ENCODE measurements at places on chromosomes 3 and 15.

DNA sequence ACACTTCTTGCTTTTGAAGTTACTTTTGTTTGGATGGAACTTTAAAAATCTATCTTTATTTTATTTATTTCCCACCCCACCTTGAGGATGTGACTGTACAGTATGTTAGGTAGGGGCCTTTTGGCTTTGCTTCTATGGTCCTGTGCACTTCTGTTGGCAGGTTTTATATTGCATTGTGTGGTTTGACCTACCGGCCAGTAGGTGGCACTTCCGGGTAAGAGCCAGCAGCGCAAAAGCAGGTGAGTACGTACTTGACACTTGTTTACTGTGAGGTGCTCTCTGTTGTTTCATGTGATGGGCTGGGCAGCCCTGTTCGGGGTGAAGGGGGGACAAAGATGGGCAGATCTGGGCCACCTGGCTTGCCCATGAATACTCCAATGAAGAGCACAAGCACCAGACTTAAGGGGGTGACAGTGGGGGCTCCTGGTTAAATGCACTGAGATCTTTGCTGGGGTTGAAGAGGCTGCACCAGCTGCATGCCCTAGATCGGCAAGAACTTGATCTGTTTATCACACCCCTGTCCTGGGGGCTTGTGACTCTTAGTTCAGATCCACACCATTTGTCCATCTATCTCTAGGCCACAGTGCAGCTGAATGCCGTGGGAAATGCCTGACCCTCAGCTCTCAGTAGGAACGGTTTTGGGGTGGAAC lies 131.6 kb downstream of the NLGN1 start:
- DNase-seq, result no peak

GRCh38 chr3:72728329-72728889 lies 119.8 kb downstream of the SHQ1 start:
- no peak for DNase-seq

GRCh38 chr3:120661106-120661905 lies 20.7 kb downstream of the HGD start:
- no peak for DNase-seq

- DNase-seq, result no peak
Measured at GRCh38 chr3:137050281-137050680, 92.5 kb downstream of the IL20RB start.

DNA sequence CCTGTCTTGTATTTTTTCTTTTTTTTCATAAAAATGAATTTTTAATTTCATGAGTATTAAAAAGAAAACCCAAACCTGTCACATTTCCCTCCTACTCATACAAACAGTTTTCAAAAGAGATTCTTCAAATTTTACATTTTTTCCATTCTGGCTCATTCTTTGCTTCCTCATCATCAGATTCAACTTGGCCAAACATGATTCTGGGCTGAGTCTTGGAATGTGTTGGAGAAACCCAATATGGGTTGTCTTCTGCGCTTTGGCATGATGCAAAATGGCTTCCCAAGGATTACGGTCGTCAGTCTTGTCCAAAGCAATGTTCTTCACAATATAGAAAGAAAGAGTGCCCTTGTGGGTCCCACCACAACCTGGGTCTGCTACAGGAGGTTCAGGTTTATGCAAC lies 12.4 kb upstream of the TM4SF4 start:
- DNase-seq, result no peak

DNA sequence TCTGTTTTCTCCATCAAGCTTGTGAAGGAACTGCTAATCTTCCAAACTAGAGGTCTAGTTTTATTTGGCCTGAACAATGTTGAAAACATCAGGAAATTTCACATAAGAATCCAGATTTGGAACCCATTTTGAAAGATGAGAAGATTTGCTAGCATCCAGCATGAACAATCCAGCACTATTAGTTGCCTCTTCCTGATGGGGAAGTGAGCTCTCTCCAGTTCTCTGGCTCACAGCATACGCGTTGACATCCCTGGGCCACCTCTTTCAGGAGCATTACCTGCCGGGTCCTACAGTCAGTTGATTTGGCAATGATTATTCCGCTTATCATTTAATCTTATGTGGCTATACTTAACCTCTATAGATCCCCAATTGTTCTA lies 10.9 kb downstream of the GPR87 start:
- DNase-seq, result no peak

DNA sequence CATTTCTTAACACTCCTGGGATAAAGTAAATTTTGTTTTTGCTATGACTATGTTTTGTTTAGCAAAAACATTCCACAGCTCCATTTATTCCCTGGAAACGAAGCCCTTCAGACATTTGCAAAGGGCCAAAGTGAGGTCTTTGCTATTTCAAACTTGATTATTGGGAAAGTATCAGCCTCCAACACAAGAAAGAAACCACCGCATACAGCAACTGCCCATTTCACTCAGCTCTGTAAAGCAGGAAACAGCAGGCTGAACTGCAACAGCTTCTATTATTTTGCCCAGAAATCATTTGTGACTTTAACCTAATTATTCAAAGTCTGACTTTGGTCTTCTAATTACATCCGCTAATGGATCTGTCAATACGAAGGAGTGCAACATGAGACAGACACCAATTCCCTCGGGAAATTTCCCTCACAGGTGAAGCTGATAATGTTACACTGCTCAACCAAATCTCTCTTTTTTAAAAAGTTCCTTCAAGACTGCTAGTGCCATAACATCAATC lies 72.1 kb downstream of the RFTN1 start:
- no peak for DNase-seq

- DNase-seq, result no peak
Measured at GRCh38 chr3:3260870-3261269, 81.4 kb upstream of the CRBN start.

DNA sequence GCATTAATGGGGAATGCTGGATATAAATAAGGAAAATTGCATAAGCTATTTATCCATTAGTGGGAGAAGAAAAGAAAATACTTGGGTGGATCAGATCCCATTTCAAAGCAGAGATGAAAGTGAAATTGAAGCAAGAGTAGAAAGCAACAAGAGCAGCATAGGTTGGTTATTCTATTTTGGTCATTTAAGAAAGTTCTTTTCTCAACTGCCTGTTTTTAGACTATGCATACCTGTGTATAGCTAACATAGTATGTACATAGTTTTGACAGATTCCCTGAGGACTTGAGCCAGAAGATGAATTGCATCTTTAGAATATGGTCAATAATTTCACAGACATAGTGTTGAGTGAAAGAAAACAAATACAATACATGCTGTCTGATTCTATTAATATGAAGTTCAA lies 29.0 kb upstream of the DENND4A start:
- DNase-seq, result no peak

GRCh38 chr3:139675327-139675726 lies 2.4 kb downstream of the NMNAT3 start:
- no peak for DNase-seq

DNA sequence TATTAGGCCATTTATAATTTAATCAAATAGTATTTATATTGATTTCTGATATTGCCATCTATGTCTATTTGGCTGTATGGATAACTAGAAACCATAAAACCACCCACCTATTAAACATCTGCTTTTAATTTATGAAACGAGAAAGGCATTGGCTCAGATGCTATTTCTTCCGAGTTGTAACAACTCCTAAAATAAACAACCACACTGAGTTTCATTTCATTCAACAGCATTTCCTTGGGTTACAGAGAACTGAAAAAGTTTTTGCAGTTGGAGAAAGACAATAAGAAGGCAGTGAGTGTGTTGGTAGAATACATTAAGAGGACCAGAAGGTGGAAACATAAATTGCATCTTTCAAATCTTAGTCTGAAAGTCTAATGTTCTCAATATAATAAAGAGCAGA lies 79.1 kb downstream of the AQR start:
- no peak for DNase-seq

- DNase-seq, result no peak
Measured at GRCh38 chr3:69129531-69129930, 7.1 kb upstream of the LMOD3 start.

- no peak for DNase-seq
Measured at GRCh38 chr3:25170021-25170420, 258.0 kb upstream of the RARB start.

- DNase-seq, result no peak
Measured at GRCh38 chr3:193805448-193805847, 212.4 kb downstream of the OPA1 start.

DNA sequence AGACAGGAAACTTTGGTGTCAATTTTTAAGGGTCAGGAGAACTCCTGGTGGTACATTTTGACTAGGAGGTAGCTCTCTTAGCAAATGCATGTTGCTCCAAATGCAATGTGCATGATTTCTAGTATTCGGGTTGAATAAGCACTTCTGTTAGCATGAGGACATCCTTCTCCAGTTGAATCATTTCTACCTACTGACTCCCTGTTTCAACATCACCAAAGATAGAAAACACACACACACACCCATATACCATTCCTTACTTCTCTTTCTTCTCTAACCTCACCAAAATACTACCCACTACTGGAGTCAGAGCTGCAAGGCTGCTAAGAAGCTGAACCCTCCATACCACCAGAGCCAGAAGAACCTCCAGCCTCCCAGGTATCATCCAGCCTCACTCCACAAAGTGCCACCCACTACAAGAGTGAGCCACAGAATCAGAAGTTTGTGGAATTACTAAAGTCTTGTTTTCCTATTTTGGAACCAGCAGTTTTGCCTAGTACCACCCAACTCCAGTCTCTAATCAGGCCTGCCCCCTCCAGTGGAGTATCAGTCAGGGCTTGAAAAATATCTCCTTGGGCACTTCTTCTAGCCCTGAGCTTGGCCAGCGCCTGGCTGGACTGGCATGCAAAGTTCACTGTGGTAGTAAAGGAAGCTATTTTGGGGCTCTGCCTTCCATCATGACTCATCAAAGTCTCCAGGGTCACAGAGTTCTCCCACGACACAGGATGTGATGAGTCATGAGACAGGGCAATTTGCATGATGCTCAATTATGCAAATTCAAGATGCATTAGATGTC lies 110.3 kb downstream of the CYP19A1 start:
- DNase-seq, result peak; percentile 29

DNA sequence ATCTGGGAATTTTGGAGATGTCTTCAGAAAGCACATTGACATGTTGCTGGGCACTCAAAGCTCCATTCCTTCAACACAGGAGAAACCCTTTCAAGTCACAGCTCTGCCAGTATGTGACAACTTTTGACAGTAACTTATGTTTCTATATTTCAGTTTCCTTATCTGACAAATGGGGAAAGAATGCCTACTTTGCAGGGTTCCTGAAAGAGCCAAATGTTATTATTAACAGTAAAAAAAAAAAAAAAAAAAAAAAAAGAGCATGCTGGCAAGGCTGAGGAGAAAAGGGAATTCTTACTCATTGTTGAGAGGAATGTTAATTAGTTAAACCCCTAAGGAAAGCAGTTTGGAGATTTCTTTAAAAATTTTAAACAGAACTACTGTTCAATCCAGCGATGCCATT lies 272.5 kb upstream of the TGFBR2 start:
- no peak for DNase-seq

GRCh38 chr3:116000311-116000710 lies 377.0 kb downstream of the GAP43 start:
- DNase-seq, result peak; percentile 37

GRCh38 chr3:50792568-50792967 lies 117.8 kb downstream of the DOCK3 start:
- DNase-seq, result no peak

DNA sequence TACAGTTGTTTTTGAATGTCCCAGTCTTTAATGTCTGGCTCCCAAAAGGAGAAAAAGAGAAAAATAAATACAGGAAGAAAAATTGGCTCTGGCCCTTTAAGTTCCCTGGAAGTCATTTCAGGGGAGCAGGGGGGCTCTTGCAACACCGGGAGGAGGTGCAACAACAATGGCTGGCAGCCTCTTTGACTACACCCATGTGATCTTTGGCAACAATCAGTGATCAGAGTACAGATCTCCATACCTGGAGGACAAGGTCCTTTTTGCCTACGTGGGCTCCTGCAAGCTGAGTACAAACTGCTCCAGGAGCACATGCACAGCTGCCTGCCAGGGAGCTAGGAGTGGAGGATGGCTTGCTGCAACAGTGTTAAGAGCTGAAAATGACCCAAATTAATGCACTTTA lies 63.9 kb downstream of the GLCE start:
- DNase-seq, result no peak

DNA sequence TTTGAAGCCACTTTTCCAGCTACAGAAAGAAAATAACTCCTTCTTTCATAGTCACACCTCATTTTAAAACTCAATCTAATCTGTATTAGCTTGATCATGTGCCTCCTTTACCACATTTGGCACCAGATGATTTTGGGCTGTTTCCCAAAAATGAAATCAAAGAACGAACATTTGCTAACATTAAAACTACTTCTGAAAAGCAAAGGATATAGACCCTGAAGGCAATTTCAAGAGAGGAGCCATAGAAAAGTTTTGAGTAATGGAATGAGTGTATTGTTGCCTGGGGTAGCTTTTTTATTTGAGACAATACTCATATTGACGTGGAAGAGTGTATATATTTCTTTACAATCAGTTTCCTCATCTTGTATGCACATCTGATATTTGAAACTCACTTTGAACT lies 152.8 kb upstream of the TBL1XR1 start:
- DNase-seq, result no peak

DNA sequence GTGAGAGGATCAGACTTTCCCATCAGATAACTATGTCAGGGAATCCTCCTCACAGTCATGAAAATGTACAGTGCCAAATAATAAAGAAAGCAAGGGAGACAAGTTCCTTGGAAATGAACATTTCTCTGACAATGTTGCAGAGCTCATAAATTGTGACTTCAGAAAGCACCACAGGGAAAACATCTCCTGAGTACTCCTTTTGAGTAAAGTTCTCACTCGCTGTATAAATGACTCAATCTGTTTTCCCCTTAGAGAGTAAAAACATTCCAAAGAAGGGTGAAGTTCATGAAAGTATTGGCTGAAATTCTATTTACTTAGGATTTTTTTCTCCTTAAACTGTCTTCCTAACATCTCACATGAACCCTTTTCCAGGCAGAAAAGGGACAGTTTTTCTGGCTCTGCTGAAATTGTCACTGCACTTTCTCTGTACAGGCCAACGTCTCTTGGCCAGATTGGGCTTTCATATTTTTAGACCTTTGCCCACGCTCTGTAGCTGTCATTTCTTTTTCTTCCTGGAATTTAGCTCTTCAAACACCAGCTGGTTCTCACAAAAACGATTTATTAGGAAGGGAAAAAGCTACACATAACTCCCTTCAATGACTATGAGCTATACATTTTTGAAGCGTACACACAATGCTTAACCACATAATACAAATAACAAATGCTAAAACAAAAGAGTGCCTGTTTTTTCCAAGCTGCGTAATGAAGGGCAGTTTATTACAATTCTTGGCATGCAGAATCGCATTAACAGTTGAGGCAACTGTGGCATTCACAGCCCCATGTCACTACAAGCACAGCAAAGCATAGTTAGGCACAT lies 216.1 kb downstream of the ATP8B4 start:
- DNase-seq, result no peak

GRCh38 chr3:129559565-129560079 lies 16.6 kb downstream of the H1-8 start:
- DNase-seq, result no peak

GRCh38 chr3:37506956-37507535 lies 332.7 kb upstream of the LRRFIP2 start:
- no peak for DNase-seq

- DNase-seq, result peak; percentile 86
Measured at GRCh38 chr3:126752303-126753190, 48.5 kb downstream of the CHCHD6 start.

- DNase-seq, result no peak
Measured at GRCh38 chr15:70356062-70356860, 258.5 kb upstream of the TLE3 start.

Data from head of caudate nucleus (tissue), 42 donors.